HT1080 (cell line): ENCODE measurements at places on chromosomes 11 and 22.

- DNase-seq: peak; percentile 94
These were observed 1.6 kb upstream of the MCAM start for GRCh38 chr11:119318240-119319135.

DNA sequence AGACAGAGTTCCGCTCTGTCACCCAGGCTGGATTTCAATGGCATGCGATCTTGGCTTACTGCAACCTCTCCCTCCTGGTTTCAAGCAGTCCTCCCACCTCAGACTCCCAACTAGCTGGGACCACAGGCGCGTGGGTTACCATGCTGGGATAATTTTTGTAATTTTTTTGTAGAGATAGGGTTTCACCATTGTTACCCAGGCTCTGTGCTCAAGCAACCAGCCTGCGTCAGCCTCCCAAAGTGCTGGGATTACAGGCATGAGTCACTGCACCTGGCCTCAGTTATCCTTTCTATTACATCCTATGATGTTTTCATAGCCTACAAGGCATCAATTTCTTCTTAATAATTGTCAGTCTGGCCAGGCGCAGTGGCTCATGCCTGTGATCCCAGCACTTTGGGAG, 36.5 kb downstream of the LRRC74B start:
- peak; percentile 40 for DNase-seq

DNA sequence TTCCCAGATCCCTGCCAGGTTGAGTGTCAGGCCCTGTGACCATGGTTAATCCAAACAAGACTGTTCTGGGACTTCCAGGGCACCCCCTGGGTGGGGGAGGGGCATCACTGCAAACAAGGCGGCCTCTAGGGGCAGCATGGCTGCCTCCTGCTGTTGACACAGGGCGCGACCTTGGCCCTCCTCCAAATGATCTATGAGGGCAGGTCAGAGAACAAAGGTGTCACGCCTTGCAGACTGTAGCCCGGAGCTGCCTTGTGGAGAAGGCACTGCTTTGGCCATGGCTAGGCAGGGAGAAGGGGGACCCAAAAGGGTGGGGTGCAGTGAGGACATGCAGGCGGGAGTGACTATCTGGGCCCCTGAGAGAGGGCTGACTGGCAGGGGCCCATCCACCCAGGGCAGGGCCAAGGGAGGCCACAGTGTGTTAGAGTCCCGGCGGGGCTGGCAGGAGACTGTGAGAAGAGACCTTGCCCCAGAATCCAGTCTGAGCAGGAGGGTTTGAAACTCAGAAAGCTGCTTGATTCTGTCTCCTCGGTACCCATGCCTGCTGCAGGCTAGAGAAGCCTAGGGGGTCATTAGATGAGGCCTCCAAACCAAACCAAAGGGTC, 35.6 kb downstream of the KCNC1 start:
- no peak for DNase-seq

DNA sequence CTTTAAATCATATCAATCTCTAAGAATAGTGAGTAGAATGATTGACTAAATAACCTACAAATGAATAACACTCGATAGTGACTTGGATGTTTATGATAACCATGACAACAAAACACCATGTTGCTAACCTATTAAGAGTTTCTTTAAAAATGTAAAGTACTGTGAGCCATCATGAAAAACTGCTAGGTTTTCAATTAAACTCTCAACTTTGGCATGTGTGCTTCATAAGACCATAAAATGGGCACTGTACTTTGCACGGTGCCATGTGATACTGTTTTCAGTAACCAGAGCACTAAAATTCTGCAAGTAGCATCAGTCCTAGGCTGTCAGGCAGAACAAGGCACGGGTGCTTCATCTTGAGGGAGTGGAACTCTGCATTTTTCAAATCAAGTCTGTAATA, 96.2 kb upstream of the TRIM77 start:
- DNase-seq: no peak

DNA sequence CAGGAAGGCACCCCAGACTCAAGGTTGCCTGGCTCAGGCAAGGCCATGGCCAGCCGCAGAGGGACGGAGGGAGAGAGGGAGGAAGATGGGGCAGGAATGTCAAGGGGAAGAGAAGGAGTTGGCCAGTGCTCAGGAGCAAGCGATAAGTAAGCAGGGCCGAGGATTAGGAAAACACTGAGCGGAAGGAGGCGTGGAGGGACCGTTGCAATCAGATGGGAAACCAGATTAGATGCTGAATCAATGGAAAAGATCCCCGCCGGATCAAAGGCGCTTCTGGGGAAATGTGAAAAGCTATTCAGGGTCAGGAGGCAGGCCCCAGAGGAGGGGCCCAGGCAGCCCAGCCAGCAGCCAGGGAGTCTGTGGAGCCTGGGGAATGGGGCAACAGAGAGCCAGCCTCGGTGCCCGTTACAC, 26.6 kb upstream of the MYEOV start:
- DNase-seq: no peak

DNA sequence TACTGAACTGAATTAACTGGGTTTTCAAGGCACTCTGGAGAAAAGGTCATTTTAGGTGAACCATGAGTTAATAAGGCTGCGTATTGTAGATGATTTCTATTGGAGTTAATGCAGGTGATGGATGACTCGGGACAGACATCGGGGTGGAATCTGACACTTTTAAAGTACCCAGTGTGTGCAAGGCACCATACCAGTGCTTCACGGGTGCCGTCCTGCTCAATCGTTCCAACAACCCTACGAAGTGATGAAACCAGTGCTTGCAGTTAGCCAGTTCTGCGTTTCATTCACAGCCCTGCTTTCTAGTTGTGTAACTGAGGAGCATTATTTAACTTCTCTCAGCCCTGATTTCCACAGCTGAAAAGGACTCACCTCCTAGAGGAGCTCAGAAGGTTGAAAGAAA, 216.5 kb downstream of the BARX2 start:
- no peak for DNase-seq

DNA sequence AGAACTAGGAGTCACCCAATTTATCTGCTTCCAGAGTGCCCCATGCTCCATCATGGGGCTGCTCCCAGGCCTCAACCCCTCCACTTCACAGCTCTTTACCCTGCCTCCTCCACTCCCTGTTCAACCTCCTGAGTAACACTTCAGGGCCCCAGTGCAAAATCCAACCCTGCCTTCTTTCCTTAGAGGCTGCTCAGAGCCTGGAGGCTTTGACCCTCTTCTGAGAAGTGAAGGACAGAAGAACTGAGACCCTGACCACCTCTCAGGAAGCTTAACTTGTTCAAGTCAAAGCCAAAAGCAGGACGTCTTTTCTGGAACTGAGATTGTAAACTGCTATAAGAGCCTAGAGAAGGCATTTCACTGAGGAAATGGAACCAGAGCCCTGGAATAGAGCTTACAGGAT, 15.5 kb downstream of the EIF3F start:
- no peak for DNase-seq

DNA sequence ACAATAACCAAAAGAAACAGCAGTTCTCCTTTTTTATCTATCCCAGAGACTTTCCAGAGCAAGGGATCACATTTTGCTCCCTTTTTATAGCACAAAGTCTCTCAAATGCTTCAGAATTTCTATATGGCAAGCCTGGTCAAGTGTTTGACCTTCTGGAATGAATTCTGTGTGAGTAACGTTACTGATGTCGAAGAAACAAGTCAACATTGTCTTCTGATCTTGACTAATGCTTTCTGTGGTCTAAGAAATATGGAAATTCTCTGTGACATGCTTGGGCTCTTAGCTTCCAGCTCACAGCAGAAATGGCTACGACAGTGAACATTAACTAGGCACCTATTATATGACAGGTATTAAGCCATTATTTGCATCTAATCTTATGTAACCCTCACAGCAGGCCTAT, 411.7 kb downstream of the CADM1 start:
- DNase-seq: no peak

GRCh38 chr22:37640591-37641560, 1.4 kb downstream of the SH3BP1 start:
- no peak for DNase-seq
